ENCODE measurements at places on chromosomes 5 and 9. TPM values are rescaled to one million over a fixed set of nuclear protein-coding genes. Genes with fewer than 3 reads are reported as not detected.

DNA sequence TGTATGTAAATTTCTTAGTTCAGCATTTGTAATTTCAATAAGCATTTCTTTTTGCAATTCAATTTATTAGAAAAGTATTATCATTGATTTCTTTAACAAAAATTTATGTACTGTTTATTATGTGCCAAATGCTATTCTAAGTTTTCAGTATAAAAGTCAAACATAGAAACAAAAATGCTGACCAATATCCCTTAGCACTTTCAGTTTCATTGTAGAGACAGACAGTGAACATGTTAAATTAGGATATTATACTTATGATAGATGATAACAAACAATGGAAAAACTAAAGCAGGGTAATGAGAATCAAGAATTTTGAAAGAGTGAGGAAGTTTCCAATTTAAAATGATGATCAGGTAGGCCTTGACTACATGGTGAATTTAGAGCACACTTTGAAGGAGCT lies 1106.0 kb downstream of the TAF11L14 start:
- no peak for DNase-seq

DNA sequence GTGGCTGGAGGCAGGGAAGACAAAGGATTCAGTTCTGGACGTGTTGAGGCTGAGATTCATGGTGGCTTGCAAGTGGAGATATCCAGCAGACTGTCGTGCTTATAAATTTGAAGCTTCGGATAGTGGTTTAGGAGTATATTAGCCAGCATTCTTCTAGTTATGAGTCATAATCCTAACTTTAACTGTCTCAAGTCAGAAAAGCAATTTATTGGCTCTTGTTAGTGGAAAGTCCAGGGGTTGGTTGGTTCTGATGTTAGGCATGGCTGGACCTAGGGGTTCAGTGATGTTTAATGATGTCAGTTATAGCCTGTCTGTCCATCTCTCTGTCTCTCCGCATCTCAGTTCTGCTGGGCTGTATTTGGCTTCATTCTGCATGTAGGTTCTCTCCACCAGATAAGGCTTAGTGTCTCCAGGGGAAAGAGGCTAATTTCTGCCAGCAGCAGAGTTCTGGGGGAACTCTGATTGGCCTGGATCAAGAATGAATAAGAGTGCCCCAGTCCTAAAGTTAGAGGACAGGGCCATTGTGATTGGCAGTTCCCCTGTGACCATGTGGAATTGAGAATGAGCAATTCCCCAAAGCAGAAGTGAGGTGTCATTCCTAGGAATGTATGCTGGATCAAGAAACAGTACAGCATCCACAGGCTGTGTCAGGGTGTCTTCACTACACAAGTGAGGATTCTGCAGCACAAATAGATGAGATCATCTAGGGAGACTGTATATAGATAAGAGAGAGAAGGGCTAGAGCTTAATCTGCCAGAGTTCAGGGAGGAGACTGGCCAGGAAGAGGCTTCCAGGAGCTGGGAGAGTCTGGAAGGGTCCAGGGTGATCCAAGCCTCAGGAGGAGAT lies 72.9 kb upstream of the SHB start:
- no peak for DNase-seq

GRCh38 chr5:15791859-15792258 lies 291.9 kb downstream of the FBXL7 start:
- no peak for DNase-seq

DNA sequence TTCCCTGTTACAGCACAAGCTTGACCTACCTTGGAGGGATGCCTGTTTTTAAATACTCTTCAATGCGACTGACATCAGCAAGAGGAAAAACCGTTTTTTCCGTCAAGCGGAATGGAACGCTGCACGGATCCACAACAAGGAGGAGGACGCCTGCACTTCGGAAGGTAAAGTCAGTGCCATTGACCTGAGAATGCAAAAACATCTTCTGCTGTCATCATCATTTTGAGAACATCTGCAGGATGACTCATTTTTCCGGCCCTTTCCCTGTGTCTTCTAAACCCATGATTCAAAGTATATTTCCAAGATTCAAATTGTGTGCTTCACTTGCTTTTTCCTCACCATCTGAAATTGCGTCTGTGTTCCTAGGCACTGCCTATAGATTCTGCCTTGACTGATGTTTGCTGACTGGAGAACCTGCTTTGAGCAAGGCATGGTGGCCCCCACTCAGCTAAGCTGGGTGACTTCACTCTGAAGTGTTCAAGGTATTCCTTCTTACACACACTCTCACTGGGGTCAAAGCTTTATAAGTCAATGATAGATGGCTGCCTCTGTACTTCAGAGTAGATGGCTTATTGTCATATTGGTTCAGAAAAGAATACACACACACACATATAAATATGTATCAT lies 78.1 kb downstream of the CEMIP2 start:
- DNase-seq = peak; percentile 57

SLC27A6 gene
- total RNA-seq = under 0.01 TPM

GFI1B gene
- total RNA-seq = not detected

ZNG1C gene
- 17.2 TPM for total RNA-seq

- DNase-seq = no peak
Measured at GRCh38 chr9:29806937-29807618, 2233.8 kb upstream of the C9orf72 start.

ALDH1A1 gene
- total RNA-seq = 1,079 TPM

GRCh38 chr5:95048628-95049027 lies 236.3 kb downstream of the MCTP1 start:
- no peak for DNase-seq

- DNase-seq = no peak
Measured at GRCh38 chr5:102873379-102873932, 118.4 kb downstream of the PAM start.

GRCh38 chr5:132472431-132472830 lies 18.1 kb downstream of the IRF1 start:
- DNase-seq = no peak

Measured in lung microvascular endothelial cell (primary cell).